Spinal cord (tissue), 10 donors: ENCODE measurements at places on chromosomes 4 and X.

DNA sequence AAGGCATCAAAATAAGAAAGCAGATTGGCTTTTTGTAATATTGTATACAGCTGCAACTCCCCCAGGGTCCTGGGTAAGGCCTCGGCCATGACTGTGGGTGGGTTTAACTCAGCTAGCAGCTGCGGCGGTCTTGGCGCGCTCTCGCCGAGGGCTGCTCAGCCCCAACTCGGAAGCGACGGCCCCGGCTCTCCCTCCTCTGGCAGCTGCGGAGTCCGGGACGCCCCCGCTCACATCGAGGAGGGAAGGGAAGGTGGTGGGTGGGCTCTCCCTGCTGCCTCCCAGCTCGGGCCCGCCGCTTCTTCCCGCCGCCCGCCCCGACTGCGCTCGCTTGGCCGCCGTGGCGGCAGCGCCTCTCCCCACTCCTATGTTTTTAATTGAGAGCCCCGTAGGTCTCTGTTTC is 51.2 kb downstream of the GPR50 start:
- DNase-seq, result no peak

DNA sequence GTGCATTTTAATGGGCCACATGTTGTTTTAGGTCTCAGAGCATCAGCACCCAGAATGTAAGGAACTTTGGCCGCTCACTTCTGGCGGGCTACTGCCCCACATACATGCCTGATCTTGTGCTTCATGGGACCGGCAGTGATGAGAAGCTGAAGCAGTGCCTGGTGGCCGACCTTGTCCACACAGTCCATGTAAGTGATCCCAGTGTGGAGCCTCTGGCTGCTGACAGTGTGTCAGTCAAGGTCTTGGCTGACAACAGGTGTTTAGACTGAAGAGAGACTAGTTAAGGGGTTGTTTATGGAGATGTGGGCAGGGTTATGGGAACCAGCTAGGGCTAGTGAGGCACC is 101.4 kb downstream of the FNIP2 start:
- DNase-seq, result no peak

DNA sequence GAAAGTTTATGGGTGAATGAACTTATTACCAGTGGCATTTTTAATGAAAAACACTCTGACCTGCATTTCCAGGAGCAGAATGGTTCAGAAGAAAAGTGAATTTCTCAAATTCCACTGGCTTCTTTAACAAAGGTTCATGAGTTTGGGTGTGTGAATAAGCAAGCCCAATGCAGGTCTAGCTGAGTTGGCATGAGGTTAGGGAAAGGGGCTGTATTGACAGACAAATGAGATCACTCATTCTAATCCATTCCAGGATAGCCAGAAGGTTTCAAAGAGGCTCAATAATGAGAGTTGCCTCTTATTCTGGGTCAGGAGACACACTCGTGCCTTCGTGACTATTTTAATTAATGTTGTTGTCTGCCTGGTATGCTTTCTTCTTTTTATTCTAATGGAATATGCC is 43.7 kb upstream of the NPY2R start:
- DNase-seq, result no peak

DNA sequence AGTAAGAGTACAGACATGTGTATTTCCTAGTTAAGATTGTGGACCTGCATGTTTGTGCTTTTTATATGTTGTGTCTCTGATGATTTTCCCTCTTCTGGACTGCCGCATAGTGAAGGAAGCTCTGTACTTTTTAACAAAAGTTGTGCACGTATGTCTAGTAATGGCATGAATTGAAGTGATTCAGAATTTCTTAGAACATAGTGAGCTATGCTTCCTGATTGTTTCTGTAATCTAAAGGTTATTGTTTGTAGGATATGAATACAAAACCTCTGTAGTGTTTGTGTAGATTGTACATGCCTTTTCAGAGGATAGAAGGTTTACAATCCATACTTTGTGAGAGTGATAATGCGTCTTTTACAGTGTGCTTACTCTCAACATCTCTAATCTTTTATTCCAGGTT is 37.0 kb upstream of the NUDT6 start:
- DNase-seq, result no peak

GRCh38 chrX:47637546-47638195 is 7.9 kb upstream of the CFP start:
- peak; percentile 60 for DNase-seq

GRCh38 chrX:101759000-101759399 is 99.3 kb upstream of the ARMCX2 start:
- no peak for DNase-seq

- no peak for DNase-seq
Observed at GRCh38 chrX:2933125-2933900, 4.2 kb upstream of the ARSD start.

DNA sequence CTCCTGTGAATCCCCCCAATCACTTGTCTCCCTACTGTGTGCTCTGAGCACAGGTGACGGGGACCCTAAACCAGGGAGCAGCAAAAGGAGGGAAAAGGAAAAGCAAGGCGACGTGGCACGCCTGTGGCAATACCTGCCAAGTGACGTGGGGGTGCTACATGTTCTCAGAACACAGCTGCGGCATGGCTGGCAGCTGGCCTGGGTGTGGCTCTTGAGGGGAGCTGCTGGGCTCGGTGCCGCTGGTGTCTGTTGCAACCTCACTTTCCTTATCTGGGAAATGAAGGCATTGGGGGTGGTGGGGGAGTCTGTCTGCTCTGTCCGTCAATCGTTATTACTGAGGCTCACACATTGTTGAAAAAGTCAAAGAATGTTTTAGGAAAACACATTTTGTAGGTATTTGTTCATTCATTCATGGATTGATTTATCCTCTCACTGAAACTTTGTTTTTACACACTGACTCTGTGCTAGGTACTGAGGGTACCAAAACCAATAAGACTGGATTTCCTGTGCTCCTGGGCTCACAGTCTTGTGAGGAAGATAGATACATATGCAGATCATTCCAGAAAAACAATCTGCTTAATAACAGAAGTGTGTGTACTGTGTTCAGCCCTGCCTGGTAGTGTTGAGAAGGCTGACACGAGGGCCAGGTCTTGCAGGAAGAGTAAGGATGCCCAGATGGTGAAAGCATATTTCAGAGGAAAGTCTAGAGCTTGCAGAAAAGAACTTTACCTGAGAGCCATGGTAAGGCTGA is 217.6 kb downstream of the PTTG2 start:
- DNase-seq, result no peak

DNA sequence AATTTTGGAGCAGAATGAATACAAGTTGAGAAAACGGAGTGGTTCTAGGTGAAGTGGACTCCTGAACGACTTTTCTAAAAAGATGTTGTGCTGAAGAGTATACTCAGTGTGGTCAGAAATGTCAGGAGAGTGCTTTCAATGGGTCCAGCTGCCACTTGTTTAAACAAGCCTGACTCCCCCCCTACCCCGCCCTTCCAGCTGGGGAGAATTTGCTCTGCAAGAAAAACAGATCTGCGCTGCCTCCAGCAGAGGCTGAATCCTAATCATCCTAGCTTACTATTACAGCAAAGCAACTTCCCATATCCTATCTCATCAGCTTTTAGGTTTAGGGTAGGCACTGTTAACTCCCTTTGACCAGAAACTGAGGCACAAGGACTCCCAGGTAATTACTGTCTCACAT is 1.9 kb downstream of the MAP3K15 start:
- no peak for DNase-seq

- DNase-seq, result no peak
Observed at GRCh38 chr4:1600811-1601532, 83.1 kb downstream of the FAM53A start.

GRCh38 chr4:177961761-177962380 is 519.6 kb upstream of the AGA start:
- DNase-seq, result no peak

- DNase-seq, result peak; percentile 12
Observed at GRCh38 chr4:38287101-38287851, 327.1 kb downstream of the PTTG2 start.

- DNase-seq, result no peak
Observed at GRCh38 chr4:71833232-71833900, 49.5 kb upstream of the GC start.

- DNase-seq, result no peak
Observed at GRCh38 chr4:53713767-53714166, 122.5 kb upstream of the LNX1 start.

- DNase-seq, result no peak
Observed at GRCh38 chrX:133258481-133258880, 40.3 kb upstream of the TFDP3 start.

DNA sequence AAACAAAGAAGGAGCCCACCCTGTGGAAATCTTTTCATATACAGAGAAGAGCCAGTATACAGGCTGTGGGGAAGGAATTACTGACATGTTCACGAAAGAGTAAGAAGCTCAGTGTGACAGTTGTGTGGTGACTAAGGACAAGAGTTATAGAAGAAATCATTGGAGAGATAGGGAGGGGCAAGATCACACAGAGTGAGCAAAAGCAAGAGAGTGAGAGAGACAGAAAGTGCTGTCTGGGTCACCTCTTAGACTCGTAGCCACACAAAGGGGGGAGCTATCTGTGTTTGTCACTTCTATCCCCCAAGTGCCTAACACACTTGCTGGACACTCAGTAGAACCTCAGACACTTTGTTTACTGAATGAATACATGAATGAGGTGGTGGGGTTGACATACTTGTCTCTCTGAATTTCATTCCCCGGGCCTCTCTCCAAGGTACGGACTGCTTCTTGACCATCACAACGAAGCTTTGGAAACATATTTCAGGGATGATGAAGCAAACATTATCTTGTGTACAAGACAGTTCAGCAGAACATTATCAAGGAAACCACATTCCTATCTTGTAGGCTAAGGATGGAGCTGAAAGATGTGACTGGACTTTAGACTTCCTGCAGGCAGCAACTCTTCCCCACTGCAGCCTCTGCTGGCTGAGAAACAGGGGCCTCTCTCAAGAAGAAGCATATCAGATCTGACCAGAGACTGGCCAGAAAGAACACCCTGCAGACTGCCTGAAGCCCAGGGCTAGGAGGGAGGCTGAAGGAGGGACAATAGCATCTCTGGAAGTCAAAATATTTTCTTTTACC is 168.2 kb downstream of the AMELX start:
- DNase-seq, result no peak

DNA sequence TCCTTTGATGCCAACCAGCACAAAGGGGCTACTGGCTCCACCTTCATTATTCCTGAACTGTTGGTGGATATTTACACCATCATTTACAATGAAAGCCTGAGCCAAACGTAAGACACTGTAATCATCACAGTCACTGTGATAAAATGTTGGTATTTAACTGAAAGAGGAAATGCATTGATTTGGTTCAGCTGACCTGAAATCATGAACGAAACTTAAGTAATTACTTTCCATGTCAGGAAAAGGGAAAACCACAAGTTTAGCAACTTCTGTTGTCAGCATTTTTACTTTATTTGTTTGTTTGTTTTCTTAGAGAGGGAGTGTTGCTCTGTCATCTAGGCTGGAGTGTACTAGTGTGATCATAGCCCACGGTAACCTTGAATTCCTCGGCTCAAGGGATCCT is 247.8 kb upstream of the FAM47A start:
- DNase-seq, result no peak

DNA sequence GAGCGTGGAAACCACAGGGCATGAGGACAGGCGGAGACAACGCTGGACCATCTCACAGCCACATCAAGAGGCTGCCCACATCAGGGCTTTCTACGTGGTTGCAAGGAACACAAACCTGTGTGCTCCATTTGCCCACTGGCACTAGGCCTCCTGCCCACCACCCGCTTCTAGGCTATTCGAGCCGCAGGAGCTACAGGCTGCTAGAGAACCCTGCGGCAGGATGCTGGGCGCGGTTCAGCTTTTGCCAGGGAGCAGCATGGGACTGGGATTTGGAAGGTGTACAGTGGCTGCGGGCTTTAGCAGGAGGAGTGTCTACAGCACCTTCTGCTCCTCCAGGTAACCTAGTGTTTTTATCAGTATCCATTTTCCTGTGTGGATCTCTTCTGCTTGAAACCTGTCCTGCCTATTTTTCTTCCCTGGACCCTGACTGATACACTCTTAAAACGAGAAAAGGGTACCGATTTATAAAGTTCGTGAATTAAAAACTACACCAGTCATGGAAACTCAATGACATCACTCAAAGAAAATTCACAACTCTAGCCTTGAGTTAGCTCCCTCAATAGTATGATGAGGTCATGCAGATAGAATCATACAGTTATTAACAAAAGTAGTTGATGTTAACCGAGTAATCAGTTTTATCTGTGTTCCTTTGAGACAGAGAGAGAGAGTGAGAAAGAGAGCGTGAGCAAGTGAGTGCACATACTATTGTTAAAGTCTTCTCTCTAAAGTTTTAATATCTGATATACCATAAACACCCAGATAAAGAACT is 12.8 kb downstream of the NOP14 start:
- DNase-seq, result no peak

DNA sequence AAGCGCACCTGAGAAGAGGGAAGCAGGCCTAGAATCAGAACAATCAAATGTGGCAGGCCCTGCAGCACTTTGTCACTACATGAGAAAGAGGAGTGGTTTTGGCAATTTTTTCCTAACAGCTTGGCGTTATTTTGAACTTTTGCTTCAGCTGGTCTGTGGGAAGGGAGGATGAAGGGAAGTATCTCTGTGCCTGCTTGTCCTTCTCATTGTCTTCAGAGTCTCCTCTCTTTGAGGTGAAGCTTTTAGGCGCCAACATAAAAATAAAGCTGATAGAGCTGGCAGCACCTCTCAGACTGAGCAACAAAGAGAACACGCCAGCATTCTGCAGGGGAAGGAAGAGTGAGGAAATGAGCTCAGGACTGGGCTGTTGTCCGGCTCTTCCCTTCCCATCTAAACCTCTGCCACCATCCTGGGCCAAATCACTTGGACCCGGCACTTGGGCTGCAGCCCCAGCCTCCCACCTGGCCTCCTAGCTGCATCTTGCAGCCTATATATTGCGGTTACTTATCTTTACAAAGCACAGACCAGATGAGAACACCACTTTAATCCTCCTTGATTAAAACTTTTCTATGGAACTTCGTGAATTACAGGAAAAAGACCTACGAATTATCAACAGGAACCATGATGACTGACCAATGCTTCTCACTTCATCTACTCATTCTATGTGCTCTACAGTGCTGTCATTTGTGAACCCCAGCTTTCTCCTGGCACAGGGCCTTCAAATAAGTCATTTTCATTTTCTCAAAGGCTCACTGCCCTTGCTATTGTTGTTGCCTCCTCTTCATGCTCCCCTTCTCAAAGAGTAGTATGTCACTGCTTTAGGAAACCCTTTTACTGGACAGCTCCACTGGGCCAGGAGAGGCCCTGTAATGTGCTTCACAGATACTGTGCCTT is 476.4 kb upstream of the HS3ST1 start:
- DNase-seq, result no peak
